ENCODE measurements at places on chromosomes 7 and 10.

GRCh38 chr7:88347090-88347489, 40.4 kb upstream of the STEAP4 start:
- no peak for DNase-seq

DNA sequence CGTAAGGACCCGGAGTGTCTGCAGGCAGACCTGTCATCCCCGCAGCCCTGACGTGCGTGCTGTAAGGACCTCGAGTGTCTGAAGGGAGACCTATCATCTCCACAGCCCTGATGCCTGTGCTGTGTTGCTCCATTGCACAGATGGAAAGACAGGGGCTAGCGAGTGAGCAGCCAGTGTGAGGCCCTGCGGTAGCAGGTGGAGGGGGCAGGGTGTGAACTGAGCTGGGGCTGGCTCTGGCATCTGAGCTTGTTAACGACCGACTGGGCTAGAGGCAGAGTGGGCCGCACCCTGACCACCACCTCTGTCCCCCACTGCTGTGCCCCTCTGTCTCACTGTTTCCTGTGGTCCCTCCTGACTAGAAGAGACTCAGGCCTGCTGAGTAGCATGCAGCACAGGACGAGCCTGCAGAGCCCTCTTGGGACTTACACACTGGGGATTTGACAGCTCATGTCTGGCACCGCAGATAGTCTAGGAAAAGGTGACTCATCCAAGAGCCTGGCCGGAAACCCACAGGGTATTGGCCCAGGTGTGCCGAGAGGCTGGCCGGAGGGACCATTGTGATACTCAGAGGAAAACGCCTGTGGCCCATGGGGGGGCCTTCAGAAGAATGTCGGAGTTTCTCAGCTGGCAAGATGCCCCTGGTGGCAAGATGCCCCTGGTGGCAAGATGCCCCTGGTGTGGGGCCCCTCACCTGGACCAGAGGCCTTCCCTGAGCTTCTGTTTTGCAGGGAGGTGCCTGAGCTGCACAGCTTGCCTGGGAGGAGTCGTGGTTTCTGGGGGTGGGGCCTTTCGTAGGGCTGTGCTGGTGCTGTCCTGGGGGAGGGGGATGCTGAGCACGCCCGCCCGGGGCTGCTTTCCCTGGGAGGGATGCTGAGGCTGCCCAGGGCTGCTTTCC, 34.3 kb downstream of the INPP5A start:
- no peak for DNase-seq

DNA sequence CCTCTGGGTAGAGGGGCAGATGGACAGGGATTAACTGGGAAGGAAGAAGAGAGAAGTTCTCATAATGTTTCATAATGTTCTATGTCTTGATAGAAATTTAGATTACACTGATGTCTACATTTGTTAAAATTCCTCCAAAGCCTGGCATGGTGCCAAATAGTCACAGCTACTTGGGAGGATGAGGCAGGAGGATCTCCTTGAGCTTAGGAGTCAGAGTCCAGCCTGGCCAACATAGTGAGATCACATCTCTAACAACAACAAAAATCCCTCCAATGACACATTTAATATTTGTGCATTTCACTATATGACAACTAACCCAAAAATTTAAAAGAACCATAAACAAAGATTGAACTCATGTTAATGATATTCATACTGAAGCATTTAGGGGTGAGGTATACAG, 33.0 kb upstream of the PPP1R3C start:
- no peak for DNase-seq

- DNase-seq: no peak
These were observed 112.0 kb downstream of the UBE2H start for GRCh38 chr7:129840757-129841156.

DNA sequence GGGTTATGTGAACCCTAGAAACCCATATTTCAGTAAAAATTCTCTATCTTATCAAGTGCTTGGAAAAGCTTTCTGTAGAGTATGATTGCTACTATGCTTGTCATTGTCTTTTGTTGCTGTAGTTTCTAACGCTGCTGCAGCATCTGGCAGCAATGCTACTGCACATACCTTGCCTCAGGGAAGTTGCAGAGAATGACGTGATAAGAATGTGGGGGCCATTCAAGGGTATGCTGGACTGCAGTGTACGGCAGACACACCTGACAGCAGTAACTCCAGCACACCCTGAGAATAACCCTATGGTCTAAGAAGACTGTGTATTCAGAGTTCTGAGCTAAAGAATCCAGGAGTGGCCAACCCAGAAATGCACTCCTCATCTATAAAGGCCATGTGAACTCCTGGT, 20.5 kb downstream of the TRIM4 start:
- no peak for DNase-seq

DNA sequence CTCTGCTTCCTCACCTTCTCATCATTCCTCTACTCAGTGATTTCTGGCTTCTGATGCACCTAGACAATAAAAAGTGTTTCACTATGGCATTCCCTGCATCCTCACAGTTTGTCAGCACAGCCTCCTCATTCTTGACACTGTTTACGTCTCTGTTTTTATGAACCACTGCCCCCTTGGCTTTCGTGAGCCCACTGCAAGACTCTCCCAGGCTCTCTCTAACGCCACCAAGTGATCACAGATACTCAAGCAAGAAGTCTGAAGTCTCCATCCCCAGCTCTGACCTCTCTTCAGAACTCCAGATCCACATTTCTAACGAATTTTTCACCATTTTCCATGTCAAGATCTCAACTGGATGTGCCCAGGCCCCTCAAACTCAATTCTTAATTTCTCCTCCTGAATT, 8.9 kb downstream of the SLC16A9 start:
- DNase-seq: no peak

DNA sequence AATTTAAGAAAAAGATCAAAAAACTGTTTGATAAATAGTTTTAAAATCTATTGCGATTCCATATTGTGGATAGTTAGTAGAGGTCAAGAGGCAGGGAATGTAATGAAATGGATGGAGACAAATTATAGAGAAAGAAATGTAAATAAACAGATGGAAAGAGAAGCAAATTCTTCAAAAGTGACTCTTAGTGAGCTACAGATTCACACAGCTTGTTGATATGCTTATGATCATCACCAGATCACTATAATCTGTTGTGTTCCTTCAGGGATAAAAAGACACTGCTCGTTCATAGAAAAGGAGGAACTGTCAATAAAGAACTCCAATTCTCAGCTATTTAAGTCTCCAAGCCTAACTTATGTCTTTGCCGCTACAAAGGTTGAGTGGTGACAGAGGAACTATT, 251.4 kb upstream of the SEMA3C start:
- no peak for DNase-seq

DNA sequence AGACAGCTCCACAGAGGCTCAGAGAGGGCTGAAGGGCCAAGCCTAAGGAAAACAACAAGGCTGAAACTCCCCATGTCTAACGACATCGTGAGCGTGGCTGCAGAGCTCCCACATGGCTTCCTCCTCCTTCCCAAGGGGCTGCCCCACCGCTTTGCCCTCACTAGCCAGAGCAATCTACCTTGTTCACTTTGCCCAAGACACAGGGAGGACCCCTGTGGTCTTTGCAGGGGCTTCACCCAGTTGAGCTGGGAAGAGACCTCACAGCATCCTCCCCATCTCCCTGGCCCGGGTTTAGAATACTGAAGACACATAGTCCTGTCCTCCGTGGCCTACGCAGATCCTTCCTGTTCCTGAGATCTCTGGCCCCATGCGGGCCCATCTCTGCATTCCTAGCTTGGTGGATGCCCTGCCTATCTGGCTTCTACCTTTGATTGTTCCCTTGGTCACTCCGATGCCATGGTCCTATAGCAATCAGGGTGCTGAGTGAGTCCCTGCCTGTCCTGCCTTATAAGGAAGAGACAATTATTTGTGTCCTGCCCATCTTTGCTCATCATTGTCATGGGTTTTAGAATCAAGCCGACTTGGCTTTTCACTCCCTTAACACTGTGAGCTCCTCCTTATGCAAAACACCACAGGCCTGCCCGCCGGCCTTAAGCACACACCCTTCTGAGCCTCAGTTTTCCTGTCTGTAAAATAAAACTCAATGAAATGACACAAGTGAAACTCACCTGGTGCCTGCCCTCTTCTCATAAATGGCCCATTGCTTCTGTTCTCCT, 73.2 kb downstream of the PARP12 start:
- DNase-seq: no peak

GRCh38 chr10:36256166-36256565, 614.1 kb upstream of the FZD8 start:
- DNase-seq: no peak

All from T-helper 9 cell (primary cell).